ENCODE measurements at places on chromosomes 2 and 18.

- no peak for DNase-seq
Observed at GRCh38 chr2:242017086-242017485, 147.6 kb downstream of the RTP5 start.

- DNase-seq, result peak; percentile 93
Observed at GRCh38 chr2:62505750-62506420, at the start of gene TMEM17. TMEM17 (minus strand) TSS chr2:62506195; CDS start chr2:62506129, 66 bp downstream.

GRCh38 chr2:85053802-85054201, 79.4 kb upstream of the TCF7L1 start:
- DNase-seq, result no peak

GRCh38 chr2:222523783-222524544, 99.6 kb downstream of the SGPP2 start:
- DNase-seq, result no peak

DNA sequence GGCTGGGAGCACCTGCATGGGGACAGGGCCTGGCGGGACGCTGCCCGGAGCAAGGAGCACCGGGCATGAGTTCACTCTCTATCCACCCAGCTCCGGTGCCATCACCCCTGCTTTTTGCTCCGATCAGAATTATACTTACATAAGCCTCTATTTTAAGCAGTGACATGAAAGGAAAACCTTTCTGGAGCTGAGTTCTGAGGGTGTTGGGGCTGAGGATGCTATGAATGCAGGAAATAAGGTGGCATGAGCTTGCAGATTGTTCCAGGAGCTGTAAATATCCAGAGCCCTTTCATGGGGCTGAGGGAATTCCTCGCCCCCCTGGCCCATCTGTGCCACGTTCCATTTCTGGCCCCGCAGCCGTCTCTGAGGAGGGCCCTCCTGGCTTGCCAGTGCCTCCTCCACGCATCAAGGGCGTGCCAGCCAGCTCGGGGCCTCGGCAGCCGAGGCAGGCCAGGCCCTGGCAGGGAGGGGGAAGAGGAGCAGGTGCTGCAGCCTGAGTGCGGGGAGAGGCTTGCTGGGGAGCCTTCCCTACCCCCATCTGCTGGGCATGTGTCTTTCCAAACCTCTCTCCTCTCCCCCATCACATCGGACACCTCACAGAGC, 91.7 kb upstream of the MCFD2 start:
- DNase-seq, result no peak

DNA sequence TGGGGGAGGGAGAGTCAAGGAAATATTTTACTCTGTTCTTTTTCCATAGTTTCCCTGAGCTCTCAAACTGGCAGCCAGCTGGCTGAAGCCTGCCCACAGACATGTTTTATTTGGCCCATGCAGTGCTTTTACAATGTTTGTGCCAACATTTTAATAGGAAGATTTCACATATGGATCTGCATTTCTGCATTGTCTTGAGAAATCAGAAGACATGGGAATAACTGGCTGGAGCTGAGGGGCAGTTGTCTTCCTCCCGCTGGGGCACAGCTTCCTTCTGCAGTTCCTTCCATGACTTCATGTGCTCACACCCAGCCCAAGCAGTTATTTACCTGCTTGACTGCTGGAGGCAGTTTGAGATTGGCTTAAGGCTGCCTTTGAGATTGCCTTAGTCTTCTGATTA, 74.4 kb downstream of the PLCL1 start:
- DNase-seq, result no peak

DNA sequence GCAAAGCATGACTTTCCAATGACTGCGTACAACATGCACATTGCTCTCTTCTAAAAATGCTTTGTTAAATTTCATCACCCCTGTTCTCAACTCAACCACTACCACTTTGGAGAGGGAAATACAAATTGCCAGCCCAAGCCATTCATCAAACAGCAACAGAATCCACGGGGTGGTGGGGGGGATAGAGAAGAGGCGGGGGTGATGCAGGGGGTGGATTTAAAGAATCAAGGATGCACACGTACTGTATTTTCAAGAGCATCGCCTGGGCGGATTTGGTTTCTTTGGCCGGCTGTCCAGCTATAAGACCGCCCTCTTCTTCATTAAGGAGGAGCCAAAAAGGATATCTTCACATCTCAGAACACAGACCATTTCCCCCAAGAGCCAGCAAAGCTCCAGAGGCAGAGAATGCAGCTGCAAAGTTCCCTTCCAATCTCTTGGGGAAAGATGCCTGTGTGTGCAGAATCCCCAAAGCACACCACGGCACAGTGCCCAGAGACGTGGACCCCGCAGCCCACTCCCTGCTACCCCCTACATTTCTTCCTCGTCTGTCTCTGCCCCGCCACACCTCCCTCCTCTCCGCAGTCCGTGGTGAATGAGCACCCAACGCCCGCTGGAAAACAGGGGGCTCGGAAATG, 977 bp downstream of the SLC8A1 start:
- DNase-seq, result peak; percentile 54

- no peak for DNase-seq
Observed at GRCh38 chr2:11343650-11344341, 640 bp downstream of the ROCK2 start.

DNA sequence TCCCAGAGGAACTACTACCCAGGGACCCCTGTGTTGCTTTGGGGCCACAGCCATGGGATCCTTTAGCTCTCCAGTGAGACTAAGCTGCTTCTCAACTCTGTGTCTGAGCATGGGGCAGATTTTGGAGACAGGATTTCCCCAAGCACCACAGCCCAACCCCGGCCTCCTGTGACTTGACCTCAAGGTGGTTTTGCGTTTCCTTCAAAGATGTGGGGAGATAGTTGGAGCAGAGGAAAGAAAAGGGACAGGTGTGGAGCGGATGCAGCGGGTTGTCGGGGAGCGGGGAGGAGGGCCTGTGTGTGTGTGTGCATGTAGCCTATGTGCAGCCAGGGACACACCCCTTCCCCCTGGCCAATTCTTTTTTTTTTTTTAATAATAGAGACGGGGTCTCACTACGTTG, 10.2 kb downstream of the ARID5A start:
- no peak for DNase-seq

GRCh38 chr2:113116100-113116958, 11.1 kb upstream of the IL1RN start:
- no peak for DNase-seq

GRCh38 chr2:84285056-84285747, 173.9 kb downstream of the SUCLG1 start:
- DNase-seq, result no peak

DNA sequence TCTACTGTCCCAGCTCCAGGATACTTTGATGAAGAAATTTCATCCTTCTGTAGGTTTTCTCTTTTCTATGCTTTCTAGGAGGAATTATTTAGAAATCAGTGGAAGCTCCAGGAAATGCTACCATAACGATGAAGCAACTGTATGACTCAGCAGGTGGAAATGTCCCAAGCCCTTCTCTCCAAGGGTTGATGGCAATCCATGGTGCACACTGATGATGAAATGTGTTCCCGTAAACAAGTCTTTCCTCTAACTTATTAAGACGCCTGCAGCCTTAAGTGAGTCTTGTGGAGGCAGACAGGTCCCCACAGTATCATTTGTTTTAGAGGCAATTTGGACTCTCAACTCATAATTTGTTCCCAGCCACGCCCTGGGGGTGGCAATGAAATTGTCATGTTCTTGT, 777.6 kb upstream of the SOX11 start:
- DNase-seq, result no peak

GRCh38 chr2:85355073-85355410, 473 bp downstream of the ELMOD3 start:
- no peak for DNase-seq

DNA sequence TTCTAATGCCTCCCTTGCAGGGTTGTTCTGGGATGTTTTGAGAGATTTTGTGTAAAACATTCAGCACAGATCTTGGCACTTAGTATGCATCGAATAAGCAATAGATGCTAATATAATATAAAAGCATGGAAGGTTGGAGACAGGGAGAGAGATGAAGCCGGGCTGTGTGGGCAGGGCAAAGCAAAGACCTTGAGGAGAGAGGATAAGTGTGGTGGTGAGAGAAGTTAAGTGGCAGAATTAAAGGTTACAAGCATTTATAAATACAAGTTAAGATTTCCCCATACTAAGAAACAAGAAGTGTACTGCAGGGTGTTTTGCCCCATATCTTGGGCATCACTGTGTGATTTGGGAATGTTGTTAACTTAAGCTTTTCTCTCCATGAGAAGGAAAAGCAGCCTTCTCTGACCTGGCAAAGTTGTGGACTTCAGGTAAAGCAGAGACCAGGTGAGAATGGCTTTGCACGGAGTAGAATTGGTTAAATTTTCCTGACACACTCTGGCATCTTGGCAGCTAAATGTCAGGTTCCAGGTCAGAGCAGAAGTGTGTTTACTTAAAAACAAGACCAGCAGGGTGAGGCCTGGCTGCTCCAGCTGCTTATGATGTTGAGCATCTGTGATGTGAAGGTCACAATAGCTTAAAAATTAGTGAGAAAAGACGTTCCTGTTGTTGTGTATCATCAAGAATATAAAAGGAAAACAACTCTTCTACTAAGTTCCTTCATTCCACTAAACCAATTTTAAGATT, 288.5 kb upstream of the HNMT start:
- DNase-seq, result no peak

DNA sequence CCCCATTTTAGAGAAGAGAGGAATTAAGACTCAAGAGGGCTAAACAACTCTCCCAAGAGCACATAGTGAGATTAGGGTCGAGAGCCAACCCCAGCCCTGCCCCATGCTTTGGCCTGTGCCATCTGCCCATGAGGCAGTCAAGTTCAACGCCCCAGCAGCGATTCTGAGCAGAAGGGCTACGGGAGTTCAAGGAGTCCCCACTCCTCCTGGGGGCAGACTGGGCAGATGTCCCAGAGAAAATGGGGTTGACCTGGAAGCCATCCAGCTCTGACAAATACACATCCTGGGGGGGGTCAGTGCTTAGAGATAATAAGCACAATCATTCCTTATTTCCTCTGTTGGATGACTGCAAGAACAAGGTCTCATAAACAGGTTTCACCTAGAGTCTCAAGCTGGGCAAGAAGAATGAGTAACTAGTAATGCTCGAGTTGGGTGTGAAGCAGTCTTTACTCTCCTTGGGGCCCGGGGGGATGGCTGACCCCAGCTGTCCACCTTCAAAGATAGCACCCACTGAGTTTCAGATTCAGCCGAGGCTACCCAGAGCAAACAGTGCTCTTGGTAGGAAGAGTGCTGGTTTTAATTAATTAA, 716.4 kb downstream of the RNF144A start:
- DNase-seq, result no peak

DNA sequence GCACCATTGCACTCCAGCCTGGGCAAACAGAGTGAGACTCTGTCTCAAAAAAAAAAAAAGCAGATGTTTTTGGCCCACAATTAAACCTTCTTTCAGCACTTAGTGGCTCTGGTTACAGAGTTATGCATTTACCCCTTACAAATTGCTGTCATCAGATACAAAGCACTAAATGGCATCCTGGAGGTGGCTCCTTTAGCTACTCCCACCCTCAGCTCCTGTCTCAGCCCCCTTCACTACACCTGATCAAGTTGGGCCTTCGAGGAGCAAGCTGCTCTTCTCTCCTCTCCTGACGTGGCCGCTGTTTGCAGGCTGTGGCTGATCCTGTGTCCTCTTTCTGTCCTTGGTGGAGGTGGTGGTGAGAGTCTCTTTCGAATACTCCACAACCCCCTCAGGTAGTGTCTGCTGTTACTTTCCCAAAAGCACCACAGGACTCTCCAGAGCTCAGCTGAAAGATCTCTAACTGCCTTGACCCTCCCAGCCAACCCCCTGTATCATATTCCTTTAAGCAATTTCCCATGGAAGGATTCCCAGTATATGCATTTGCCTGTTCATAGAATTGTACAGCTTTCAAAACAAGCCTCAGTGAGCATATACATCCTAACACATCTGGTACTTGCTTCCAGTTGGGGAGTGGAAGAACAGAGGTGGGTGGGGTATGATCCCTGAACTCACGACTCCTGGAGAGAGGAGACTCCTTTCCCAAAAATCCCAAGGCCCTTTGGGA, 285.9 kb downstream of the CLIP4 start:
- DNase-seq, result no peak

DNA sequence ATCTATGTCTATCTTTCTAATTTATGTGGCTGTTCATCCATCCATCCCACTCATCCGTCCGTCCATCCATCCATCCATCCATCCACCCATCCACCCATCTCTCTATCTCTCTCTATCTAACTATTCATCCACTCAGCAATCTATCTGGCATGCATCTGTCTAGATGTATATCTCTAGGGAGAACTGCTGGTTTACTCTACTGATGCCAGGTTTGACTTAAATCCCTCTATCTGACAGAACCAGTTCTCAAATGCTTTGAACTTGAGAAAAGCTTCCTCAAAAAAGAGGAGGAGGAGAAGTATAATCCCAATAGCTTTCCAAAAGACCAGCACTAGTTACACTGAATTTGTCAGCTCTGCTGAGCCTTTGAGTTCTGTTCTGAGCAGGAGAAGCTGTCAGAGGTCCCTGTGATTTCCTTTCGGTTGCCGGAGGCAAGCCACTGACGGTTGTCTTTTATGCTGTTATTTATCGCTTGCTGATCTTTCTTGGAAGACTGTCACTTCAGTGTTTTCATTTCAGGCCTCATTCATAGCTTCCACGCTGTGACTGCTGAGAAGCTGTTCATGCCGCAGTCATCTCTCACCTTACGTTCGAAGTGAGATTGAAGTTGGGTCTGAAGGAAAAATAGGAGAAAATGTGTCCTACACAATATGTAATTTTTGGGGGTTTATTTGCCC, 129.4 kb upstream of the UXS1 start:
- no peak for DNase-seq

DNA sequence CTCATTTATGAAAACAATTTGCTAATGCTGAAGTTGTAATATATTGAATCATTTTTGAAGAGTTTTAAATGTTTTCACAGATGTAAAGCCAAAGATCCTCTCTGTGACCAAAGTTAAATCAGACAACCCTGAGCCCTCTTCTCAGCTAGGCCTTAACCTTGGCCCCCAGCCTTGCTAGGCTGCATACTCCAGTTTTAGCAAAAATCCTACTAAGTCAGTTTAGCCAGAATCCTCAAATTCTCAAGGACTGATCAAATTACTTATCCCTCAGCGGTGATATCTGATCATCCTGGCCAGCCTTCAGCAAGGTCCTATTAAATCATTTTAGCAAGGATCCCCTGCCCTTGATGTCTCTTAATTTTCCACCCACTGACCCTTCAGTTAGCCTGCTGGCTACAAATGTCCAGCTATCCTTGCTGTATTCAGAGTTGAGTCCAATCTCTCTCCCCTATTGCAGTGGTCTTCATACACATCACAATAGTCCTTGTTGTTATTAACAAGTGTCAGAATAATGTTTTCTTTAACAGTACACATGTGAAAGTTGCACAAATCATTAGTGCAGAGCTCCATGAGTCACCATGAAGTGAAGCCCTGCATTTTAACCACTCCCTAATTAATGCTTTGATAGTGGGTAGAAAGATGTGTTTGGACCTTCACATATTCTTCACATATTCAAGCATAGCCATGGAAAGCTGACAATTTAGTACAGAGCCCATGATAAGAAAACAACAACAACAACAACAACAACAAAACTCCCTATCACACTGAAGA, 206.4 kb downstream of the NBAS start:
- no peak for DNase-seq

Measured in right renal pelvis (tissue), 4 donors.